ENCODE measurements at places on chromosomes 5 and 9.

DNA sequence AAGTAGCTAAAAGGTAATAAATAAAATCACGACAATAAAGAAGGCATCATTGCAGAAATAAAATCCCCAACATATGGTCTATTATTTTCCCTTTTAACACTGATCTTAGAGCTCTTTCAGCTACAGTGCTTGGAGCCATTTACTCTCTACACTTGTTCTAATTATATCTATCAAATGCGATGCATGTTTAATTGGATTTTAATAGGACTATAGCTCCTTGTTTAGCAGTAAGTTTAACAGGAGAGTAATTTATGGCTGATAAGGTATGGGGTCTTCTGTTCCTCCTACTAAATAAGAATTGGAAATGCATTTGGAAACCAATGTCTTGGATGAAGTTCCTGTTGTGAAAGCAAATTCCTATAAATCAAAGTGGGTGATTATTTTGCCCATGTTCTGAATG, 304.2 kb upstream of the PTPRD start:
- DNase-seq = no peak

DNA sequence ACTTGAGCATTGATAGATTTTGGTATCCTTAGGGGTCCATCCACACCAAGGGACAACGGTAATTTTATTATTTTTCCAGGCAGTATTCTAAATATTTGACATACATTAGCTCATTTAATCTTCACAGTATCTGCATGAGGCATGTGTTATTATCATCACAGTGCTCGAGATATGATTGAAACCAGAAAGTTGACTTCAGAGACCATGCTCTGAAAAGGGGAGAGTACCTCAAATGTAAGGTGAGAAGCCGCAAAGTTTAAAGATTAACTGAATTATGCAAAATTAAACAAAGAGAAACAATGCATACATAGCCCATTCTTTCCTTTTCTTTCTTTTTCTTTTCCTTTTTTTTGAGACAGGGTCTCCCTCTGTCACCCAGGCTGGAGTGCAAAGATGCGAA, 104.1 kb downstream of the SLC25A46 start:
- DNase-seq = no peak

DNA sequence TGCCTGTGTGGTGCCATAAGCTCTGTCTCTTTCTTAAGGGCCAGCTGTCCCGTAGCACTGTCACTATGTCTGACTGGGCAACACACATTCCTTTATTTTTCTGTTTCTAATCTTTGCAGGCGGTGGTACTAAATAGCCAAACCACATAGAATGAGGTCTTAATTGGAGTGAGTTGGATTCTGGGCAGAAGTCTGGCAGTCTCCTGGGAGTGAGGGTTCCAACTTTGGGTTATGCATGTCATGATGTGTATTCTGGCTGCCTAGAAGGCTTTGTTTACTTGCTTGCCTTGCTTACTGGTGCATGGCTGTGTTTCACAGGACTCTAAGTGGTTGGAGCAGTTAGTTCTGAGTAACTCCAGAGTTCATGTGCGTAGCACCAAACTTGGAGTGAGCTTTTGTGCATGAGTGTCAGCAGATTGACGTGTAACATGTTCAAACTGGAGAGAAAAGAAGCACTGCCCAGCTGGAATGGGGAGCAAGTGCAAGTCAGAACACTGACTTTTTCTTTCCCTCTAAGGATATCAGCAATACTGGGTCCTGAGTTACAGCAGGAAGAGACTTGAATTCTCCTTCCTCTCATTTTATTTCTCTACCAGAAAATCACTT, 185.8 kb downstream of the PCSK1 start:
- DNase-seq = no peak

GRCh38 chr5:94847726-94848125, 229.3 kb downstream of the SLF1 start:
- DNase-seq = no peak

DNA sequence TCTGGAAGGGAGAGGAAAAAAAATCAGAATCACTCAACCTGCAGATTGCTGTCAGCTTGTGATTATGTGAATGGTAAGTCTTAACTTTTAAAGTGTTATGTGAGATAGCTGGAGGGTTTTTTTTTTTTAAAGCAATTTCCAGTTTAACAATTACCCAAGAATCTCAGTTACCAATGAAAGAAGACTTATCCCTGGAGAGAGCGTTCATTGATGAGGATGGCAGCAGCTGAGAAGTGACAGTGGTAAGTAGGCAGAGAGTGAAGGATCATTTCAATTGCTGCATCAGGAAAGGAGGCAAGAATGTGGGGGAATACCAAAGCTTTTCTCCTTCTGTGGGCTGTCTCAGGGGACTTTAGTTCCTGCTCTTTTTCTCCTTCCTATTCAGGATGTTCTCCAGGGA, 370.2 kb upstream of the C9orf72 start:
- no peak for DNase-seq

- no peak for DNase-seq
Measured at GRCh38 chr5:137498301-137498735, 808 bp downstream of the SPOCK1 start.

- DNase-seq = no peak
Measured at GRCh38 chr5:163310997-163311396, 126.4 kb upstream of the CCNG1 start.

- no peak for DNase-seq
Measured at GRCh38 chr5:79847561-79847960, 143.5 kb downstream of the MTX3 start.

Data from stimulated activated CD8-positive, alpha-beta memory T cell treated with anti-CD3 and anti-CD28 coated beads, Interleukin-7, amount 100 ng/mL, for 4 hours (primary cell).